ENCODE measurements at places on chromosomes 1 and 21. TPM values are rescaled to one million over a fixed set of nuclear protein-coding genes. Genes with fewer than 3 reads are reported as not detected.

- no peak for DNase-seq
Observed at GRCh38 chr1:75583282-75583681, 27.6 kb downstream of the SLC44A5 start.

GRCh38 chr21:33383056-33383888 lies 19.9 kb upstream of the IFNGR2 start:
- no peak for DNase-seq

- no peak for DNase-seq
Observed at GRCh38 chr21:37744551-37744950, 171.7 kb downstream of the KCNJ6 start.

DNA sequence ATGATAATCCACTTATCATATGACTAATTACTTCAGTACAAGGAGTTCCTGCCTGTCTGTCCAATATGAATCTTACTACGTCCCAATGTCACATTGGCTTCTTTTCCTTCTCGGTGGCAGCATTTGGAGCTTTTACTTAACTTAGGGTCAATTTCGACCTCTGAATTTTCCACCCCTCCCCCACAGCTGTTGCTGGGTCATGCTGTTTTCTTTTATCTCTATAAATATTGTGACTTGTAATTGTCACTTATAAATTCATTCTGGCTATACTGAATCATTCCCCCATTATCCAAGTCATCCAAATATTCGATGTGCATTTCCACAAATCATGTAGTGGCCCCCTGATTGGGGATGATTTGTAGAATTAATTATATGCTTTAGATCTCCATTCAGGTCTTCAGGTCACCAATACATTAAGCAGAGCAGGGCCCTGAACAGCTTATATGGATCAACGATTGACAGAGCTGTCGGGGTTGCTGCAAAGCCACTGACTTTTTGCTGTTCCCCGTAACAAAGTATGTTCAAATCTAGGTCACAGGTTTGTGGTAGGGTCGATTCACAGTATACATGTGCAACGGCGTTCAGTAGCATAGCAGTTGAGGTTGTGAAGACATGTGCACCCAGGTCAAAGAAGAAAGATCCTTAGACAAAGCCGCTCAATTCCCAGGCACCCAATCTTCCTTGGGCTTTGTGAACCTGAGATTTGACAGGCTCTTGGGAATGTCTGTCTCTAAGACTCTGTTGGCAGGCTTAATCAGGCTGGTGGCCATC lies 18.3 kb upstream of the RNU1-4 start:
- DNase-seq = no peak

DNA sequence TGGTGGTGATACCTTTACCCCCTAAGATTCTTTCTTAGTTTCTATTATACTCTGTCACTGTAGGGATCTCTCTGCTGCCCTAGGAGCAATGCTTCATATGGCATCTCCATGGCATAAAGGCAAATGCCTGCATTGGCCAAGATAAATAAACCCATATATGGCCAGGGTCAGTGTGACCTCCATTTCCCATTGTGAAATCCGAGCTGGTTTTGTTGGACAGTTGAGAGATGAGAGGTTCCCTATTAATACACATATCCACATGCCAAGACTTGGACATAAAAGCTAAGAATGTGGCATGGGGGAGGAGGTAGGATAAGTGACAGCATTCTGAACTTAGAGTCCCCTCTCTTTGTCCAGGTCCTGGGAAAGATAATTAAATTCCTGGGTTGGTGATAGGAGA lies 1.4 kb downstream of the TPM3 start:
- no peak for DNase-seq

DNA sequence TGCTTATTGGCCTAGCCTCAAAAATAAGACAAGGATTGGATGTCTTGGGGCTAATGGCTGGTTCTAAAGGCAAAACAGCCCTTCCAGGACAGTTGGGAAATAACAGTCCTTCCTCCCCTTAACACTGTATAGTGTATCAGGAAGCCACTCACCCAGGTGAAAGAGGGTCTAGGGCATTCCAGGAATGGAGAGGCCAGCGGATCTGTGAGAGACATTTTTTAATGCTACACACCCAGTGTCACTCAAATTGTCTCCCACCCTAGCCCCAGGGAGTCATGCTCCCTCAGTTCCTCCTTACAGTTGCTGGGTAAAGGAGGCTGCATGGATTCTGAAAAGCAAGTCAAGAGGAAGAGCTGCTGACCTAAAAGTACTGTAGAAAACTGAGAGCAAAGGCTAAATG lies 24.1 kb upstream of the EXO1 start:
- no peak for DNase-seq

GRCh38 chr21:38669186-38669585 lies 136.5 kb upstream of the ETS2 start:
- DNase-seq = no peak

- no peak for DNase-seq
Observed at GRCh38 chr1:15206418-15207030, 40.5 kb upstream of the FHAD1 start.

GRCh38 chr1:25522031-25522655 lies 21.3 kb upstream of the LDLRAP1 start:
- no peak for DNase-seq

- no peak for DNase-seq
Observed at GRCh38 chr1:7967651-7968050, 6.1 kb downstream of the PARK7 start.

DNA sequence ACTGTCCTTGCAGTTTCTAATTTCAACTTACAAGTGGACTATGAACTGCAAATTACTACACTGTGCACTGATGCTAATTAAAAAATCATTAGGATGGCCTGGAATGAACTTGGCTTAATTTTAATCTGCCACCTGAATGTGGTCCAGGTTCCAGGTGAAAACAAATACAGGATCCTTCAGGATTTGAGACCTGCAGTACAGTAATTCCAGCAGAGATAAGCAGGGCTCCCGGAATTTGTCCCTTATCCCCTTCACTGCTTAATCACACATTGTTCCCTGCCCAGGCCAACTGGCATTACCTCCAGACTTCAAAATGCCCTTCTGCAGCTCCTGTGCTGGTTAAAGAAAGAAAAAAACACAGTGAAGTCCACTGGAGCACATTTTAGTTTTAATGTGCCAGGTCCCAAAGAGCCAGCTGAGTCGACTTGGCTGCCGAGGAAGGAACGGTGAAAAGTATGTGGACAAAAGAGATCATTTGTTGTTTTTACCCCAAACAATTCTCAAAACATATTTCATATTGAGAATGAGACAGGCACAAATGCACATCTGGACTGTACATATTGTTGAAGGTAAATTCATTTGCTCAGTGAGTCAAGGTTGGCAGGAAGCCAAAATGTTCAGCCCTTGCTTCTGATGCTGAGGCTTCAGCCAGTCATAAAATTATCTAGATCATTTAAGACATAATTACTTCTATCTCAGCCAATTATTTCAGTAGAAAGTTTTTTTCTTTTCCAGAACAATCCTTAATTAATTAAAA lies 28.3 kb downstream of the DEGS1 start:
- peak; percentile 60 for DNase-seq

DNA sequence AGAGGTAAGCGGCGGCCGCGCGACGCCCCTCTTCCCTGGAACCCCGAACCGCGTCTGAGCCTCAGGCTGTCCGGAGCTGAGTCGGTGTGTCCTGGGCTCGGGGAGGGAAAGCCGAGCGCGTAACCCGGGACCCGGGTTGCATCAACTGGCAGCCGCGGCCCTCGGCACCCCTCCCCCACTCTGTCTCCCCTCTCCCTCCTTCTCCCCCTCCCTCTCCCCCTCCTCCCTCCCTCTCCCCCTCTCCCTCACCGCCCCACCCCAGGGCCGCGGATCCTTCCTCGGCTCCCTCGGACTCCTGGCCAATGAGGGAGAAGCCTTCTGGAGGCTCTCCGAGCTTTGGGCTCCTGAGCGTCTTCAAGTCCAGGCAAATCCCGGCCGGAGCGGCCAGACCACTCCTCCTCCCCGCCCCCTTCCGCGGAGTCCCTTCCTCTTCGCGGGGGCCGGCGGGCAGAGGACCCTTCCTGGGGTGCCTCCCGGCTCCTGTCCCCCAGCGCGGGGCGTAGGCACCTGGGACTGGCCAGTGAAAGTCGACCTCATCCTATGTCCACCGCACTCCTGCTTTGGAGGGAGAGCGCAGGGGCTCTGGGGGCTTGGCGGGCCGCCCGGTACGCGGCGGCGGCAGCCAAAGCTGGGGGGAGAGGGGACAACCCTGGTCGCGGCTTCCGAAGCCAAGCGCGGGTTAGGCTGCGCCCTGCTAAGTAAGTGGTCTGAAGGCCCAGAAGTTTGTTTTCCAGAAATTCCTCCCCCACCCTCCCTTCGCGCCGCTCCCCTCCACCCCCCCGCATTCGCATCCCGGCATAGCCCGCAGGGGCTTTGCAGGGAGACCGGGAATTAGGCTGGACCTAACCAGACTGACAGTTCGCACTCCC lies 850 bp downstream of the SESN2 start:
- peak; percentile 87 for DNase-seq

- DNase-seq = no peak
Observed at GRCh38 chr1:48039088-48040054, 42.2 kb upstream of the TRABD2B start.

DNA sequence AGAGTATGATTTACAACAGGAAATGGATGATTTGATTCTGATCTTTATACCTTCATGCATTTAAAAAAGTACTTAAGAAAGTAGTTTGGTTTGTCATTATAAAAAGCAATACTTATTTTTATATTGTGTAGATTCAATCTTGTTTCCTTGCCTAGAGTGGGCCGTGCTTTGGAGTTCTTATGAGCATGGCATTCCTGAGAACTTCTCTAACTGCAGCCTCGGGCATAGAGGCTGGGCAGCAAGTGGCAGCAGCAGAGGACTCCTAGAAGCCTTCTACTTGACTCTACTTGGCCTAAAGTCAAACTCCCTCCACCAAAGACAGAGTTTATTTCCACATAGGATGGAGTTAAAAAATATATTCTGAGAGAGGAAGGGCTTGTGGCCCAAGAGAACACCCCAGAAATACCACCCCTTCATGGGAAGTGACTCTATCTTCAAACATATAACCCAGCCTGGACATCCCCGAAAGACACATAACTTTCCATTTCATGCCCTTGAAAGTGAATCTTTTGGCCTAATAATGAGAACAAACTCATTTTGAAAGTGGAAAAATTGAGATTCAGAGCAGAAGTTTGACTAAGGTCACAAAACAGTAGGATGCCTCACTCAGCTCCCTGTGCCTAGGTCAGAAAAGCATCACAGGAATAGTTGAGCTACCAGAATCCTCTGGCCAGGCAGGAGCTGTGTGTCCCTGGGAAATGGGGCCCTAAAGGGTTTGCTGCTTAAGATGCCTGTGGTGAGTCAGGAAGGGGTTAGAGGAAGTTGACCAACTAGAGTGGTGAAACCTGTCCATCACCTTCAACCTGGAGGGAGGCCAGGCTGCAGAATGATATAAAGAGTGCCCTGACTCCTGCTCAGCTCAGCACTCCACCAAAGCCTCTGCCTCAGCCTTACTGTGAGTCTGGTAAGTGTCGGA lies at the start of gene IVL:
Gene IVL (plus strand): TSS at position 861 of the 916 bp plus-strand sequence. CDS start 1,252 bp downstream, outside the sequence.
- DNase-seq = no peak

GRCh38 chr21:39463308-39463707 lies 11.5 kb downstream of the SH3BGR start:
- DNase-seq = no peak

DNA sequence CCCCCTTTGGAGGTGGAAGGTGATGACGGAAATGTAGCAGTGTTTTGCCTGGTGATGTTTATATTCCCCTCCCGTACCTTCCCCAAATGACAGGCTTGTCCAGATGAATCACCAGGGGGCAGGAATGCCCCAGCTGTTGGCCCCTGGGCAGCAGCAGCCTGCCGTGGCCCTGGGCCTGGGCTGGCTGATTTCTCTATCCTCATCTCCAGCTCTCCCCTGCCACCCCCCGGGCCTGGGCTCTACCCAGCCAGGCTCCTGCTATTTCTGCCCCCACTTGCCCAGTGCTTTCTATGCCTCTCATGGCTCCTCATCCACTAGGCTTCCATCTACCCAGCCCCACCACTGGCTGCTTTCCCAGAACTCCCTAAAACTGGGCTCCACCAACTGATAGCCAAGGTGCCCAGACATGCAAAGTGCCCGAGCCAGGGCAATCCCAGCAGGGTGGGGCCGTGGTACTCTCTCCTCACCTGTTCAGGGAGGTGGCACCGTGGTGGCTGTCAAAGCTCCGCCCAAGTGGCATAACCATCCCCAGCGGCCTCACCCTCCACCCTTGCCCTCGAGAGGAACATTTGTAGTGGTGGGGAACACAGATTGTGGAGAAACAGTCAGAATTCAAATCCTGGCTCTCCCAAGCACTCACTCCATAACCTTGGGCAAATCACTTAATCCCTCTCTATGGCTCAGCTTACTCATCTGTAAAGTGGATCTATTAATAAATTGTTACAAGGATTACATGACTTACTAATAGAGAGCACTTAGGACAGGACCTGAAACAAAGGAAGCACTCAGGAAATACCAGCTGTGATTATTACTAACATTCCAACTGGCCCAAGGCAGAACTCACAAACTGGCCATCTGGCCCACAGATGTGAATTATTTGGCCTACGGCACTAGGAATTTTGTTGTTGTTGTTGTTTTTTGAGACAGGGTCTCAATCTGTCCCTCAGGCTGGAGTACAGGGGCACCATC lies 12.8 kb upstream of the ECE1 start:
- no peak for DNase-seq

- DNase-seq = no peak
Observed at GRCh38 chr1:159171254-159171687, at the start of gene CADM3. TSS of gene CADM3 (plus strand) at chr1:159171615. CDS start at chr1:159171766, 151 bp downstream.

- no peak for DNase-seq
Observed at GRCh38 chr1:200983035-200983561, 40.4 kb downstream of the KIF21B start.

DNA sequence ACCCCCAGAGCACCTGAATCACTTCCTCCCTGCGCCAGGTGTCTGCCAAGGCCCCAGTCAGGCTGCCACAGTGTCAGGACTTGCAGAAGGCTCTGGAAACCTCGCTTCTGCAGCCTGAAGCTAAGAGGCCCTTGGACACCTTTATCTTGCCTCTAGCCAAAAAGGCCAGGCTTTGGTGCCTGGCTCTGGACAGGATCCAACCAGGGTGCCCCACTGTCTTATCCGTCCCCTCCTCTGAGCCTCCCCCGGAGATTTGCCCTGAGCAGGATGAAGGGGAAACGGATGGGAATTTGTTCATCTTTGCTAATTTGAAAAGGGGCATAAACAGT lies 12.8 kb upstream of the CLSTN1 start:
- DNase-seq = no peak

- DNase-seq = no peak
Observed at GRCh38 chr1:180181048-180181447, 26.4 kb downstream of the QSOX1 start.

DNA sequence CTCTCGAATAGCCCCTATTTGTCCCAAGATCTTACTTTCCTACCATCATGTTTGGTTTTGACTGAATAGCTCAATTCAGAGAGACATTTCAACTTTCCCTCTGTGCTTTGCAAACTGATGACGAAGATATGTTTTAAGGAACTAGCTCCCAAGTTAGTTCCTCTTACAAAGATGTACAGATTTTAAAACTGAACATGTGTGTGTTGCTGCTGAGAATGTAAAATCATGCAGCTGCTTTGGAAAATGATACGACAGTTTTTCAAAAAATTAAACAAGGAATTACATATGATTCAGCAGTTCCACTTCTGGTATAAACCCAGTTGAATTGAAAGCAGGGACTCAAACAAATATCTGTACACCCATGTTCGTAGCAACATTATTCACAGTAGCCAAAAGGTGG lies 33.6 kb downstream of the KIF26B start:
- DNase-seq = no peak

GRCh38 chr1:206735553-206736031 lies 35.0 kb upstream of the IL19 start:
- no peak for DNase-seq

Gene SELENOF
- polyA plus RNA-seq = 145 TPM

Gene PTCH2
- 5.6 TPM for polyA plus RNA-seq

Gene GPA33
- polyA plus RNA-seq = 0.32 TPM

Gene HJV
- not detected for polyA plus RNA-seq

Gene HMCN1
- 14.0 TPM for polyA plus RNA-seq

Gene RIPPLY3
- polyA plus RNA-seq = 0.15 TPM

Data from muscle of arm (tissue), 14 donors.